Mesothelial cell of epicardium (in vitro differentiated cells): ENCODE measurements at places on chromosomes 7 and 10. TPM values are rescaled to one million over a fixed set of nuclear protein-coding genes. Genes with fewer than 3 reads are reported as not detected.
A peak's percentile ranks its signal among the peaks of the same experiment; 100 is the strongest.

COBL gene
- 0.66 to 1.2 TPM (median 0.75 TPM) in 3 replicates for total RNA-seq

CYP2C19 gene
- not detected in 3 replicates for total RNA-seq

TUBB8 gene
- 0.33 to 0.67 TPM (median 0.41 TPM) in 3 replicates for total RNA-seq

SPDYE1 gene
- not detected in 3 replicates for total RNA-seq

SPAM1 gene
- total RNA-seq = not detected in 3 replicates

FANK1 gene
- total RNA-seq = 10.1 to 11.0 TPM (median 10.2 TPM) in 3 replicates

H2BK1 gene
- not detected in 3 replicates for total RNA-seq

CCL26 gene
- not detected in 3 replicates for total RNA-seq

BRI3 gene
- total RNA-seq = 112 to 115 TPM (median 113 TPM) in 3 replicates

- peak overlapping the region; percentile 52 for H3K27ac ChIP-seq
- H3K4me3 ChIP-seq = no peak overlapping the region
- no peak for DNase-seq
- peaks cover 43% of the 10 kb centered on the region for H3K4me1 ChIP-seq
- H3K36me3 ChIP-seq = no peaks in the 10 kb centered on the region
Measured at GRCh38 chr7:14233076-14233867, 243.8 kb upstream of the ETV1 start.

DNA sequence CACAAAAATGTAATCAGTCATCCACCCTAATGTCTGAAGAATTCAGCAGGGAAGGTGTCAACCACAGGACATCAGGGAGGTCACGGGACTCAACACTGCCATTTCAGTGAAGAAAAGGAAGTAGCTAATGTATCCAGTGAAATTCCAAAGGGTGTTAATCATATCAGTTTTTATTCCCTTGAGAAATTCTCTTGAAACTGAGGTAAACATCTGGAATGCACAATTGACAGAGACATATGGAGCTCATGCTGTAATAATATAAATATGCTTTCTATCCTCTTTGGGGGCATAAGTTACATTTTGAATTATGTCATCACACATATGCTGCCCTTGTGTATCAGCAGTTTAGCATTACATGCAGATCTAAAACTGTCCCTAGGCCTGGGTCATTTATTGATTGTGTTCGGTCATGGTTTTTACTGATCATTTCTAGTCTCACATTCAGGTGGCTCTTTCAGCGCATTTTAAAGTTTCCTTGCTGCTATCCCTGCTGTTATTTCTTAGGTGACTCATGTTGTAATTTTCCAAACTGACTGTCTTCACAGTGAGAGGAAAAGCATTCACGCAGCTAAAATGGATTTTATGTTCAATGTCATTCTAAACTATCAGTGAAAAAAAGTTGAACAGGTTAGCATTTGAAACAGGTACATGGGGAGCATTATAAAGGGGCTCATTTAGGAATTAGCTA, 273.9 kb downstream of the TSPAN12 start:
- DNase-seq = no peak
- no peaks in the 10 kb centered on the region for H3K36me3 ChIP-seq
- H3K4me1 ChIP-seq = peaks cover 36% of the 10 kb centered on the region
- no peak overlapping the region for H3K27ac ChIP-seq
- H3K4me3 ChIP-seq = no peak overlapping the region

DNA sequence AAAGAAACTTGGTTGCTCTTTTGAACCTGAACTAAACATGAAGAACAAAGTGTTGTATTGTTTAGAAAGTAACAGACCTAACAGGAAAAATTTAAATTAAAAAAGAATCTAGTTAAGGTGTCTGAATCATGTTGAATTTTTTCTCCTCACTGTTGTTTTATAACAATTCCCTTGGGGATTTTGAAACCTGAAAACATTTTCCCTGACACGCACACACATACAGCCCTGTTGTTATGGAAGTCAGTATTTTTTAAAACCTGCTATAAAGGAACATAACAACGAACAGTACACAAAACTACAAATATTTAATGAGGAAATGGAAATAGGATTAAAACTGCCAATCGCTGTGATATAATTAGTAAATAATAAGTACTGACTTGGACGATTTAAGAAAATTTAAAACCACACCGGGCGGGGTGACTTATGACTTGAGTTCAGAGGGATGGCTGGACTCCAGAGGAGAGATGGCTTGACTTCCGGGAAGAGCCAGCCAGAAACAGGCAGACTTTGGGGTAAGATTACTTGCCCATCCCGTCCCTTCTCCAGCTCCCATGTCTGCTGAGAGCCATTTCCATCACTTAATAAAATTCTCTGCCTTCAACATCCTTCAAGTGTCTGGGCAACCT, 16.2 kb upstream of the SPOCK2 start:
- peaks cover 22% of the 10 kb centered on the region for H3K36me3 ChIP-seq
- no peak overlapping the region for H3K4me3 ChIP-seq
- peaks cover 22% of the 10 kb centered on the region for H3K4me1 ChIP-seq
- no peak overlapping the region for H3K27ac ChIP-seq
- H3K27me3 ChIP-seq = no peaks in the 10 kb centered on the region

GRCh38 chr10:95542330-95542729, 18.8 kb downstream of the SORBS1 start:
- no peak for DNase-seq
- H3K36me3 ChIP-seq = no peaks in the 10 kb centered on the region
- no peak overlapping the region for H3K4me3 ChIP-seq
- no peaks in the 10 kb centered on the region for H3K27me3 ChIP-seq
- H3K27ac ChIP-seq = no peak overlapping the region

GRCh38 chr10:301536-301935, 166.3 kb downstream of the ZMYND11 start:
- H3K4me1 ChIP-seq = peaks cover 11% of the 10 kb centered on the region
- no peak overlapping the region for H3K4me3 ChIP-seq

DNA sequence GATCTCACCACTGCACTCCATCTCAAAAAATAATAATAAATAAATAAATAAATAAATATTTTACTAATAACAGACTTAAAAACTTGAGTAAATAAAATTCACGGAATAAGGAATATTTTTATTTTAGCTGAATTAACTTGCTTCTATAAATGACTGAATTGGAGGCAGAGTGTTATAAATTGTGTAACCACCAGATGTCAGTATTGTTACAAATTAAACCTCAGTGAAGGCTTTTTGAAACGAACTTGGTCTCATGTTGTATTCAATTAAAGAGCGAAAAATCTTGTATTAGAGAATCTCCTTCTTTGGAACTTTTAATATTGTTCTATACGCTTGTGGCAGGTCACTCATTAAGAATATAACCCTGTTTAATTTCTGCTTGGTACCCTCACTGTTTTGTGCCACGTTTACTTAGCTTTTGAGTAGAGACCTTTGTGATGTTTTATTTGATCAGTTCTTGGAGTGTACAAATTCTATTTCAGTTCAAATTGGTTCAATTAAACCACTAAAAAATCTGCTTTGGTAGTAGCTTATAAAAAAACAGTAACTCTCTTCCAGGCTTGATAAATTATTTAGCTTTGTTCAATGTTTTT, 45.6 kb upstream of the SCIN start:
- DNase-seq = no peak
- H3K27me3 ChIP-seq = no peaks in the 10 kb centered on the region
- no peak overlapping the region for H3K4me3 ChIP-seq
- H3K36me3 ChIP-seq = no peaks in the 10 kb centered on the region
- H3K27ac ChIP-seq = no peak overlapping the region

DNA sequence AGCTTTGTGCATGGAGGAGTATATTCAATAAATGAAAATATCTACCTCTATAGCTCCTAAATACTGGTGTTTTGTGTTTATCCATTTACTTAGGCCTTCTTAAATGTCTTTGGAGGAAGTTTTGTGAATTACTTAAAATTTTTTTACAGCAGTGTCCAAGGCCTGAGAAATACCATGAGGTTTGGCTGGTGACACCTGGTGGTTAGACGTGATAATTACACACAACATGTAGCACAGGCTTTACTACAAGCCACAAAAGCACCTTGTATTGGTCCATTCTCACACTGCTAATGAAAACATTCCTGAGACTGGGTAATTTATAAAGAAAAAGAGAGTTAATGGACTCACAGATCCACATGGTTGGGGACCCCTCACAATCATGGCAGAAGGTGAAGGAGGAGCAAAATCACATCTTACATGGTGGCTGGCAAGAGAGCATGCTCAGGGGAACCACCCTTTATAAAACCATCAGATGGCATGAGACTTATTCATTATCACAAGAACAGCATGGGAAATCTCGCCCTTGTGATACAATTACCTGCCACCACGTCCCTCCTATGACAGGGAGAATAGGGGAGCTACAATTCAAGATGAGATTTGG, 20.6 kb downstream of the HYAL4 start:
- DNase-seq = no peak
- no peak overlapping the region for H3K4me3 ChIP-seq
- no peak overlapping the region for H3K27ac ChIP-seq
- H3K27me3 ChIP-seq = no peaks in the 10 kb centered on the region
- peaks cover 2% of the 10 kb centered on the region for H3K36me3 ChIP-seq

DNA sequence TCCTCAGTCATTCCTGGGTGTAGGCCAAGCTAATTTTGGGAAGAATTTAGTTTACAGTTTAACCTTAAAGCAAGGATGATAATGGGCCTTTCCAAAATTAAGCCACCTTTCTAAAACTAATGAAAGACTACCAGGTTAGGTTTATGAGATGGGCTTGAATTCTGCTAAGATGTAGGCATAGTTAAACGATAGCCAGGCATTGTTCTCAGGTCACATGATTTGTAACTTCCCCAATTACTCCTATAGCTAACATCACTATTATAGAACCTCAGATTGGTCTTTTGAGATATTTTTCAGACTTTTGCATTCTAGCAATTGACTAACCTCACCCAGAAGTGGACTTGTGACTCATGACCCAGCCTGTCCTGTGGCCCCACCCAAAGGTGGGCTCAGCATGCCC, 7.0 kb upstream of the NUB1 start:
- no peaks in the 10 kb centered on the region for H3K36me3 ChIP-seq
- peaks cover 4% of the 10 kb centered on the region for H3K4me1 ChIP-seq
- H3K4me3 ChIP-seq = no peak overlapping the region
- peaks cover 3% of the 10 kb centered on the region for H3K27me3 ChIP-seq
- H3K27ac ChIP-seq = no peak overlapping the region

GRCh38 chr10:129973674-129974059, 9.6 kb upstream of the EBF3 start:
- DNase-seq = no peak
- no peak overlapping the region for H3K27ac ChIP-seq
- H3K4me1 ChIP-seq = peaks cover 24% of the 10 kb centered on the region
- H3K36me3 ChIP-seq = no peaks in the 10 kb centered on the region

GRCh38 chr7:85521108-85521694, 334.3 kb upstream of the SEMA3D start:
- H3K4me1 ChIP-seq = peaks cover 32% of the 10 kb centered on the region
- H3K36me3 ChIP-seq = peaks cover 2% of the 10 kb centered on the region
- peak overlapping the region; percentile 82 for H3K27ac ChIP-seq
- no peak overlapping the region for H3K4me3 ChIP-seq
- no peaks in the 10 kb centered on the region for H3K27me3 ChIP-seq

DNA sequence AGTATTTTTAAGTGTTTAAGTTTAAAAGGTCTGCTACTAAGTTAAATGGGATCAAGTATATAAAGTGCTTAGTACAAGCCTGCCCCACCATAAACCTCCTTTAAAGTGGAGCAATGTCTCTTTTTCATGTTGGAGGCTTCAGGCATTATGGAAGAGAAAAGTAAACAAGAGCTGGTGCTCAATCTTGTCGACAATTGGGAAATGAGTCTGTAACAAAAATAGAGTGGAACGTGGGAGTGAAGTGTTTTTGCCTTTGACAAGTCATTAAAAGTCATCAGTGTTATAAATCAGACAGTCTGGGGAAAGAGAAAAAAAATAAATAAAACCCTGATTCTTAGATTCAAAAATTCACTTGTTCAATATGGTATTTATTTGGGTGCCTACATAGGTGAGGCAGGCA, 44.7 kb downstream of the DNAJC12 start:
- no peak for DNase-seq
- H3K4me3 ChIP-seq = no peak overlapping the region
- no peaks in the 10 kb centered on the region for H3K36me3 ChIP-seq
- H3K4me1 ChIP-seq = peaks cover 15% of the 10 kb centered on the region

DNA sequence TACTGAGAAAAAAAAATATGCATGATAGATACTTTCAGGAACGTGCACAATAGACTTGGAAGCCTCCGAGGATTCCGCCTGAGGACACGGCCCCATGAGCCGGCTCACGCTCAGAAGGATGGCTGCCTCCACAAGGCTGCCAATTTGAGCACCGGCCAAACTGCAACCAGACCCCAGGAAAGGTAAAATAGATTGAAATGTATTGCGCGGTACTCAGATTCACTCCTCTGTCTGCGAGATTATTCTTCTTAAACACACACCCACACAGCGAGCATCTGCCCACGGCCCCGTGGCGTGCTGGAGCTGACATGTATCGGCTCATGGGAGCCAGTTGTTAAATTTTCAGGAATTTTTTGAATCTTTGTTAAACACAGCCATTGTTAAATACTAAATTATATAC, 653.2 kb upstream of the MKI67 start:
- H3K4me1 ChIP-seq = peaks cover 12% of the 10 kb centered on the region
- peaks cover 2% of the 10 kb centered on the region for H3K27me3 ChIP-seq
- no peak overlapping the region for H3K27ac ChIP-seq
- DNase-seq = no peak
- H3K4me3 ChIP-seq = no peak overlapping the region
- H3K36me3 ChIP-seq = no peaks in the 10 kb centered on the region

DNA sequence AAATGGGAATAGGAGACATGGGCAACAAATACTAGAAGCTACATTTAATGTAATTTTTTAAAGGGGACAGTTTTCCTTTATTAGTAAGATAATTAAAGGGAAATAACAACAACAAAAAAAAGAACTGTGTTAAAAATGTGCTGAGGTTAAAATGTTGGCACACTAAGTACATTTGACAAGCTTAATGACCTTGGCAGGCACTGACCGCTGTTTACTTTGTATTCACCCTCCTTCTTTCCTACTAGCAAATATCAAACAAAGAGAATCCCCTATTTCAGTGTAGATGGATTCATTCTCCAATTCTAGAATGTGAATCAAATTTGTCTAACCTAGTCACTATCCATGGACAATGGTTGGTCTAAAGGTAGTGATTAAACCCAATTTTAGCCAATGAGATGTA, 77.5 kb upstream of the TOMM7 start:
- H3K4me1 ChIP-seq = no peaks in the 10 kb centered on the region
- no peak for DNase-seq
- no peak overlapping the region for H3K4me3 ChIP-seq
- no peaks in the 10 kb centered on the region for H3K27me3 ChIP-seq
- no peaks in the 10 kb centered on the region for H3K36me3 ChIP-seq
